Body of pancreas (tissue), 4 donors: ENCODE measurements at places on chromosomes 4 and X. TPM values are rescaled to one million over a fixed set of nuclear protein-coding genes. Genes with fewer than 3 reads are reported as not detected.

GATA1 gene
- total RNA-seq: not detected

ANKRD17 gene
- total RNA-seq: 36.3 TPM

- no peak for DNase-seq
Measured at GRCh38 chr4:86223472-86223871, 136.4 kb downstream of the MAPK10 start.

- DNase-seq: no peak
Measured at GRCh38 chrX:29083823-29084222, 496.6 kb downstream of the IL1RAPL1 start.

DNA sequence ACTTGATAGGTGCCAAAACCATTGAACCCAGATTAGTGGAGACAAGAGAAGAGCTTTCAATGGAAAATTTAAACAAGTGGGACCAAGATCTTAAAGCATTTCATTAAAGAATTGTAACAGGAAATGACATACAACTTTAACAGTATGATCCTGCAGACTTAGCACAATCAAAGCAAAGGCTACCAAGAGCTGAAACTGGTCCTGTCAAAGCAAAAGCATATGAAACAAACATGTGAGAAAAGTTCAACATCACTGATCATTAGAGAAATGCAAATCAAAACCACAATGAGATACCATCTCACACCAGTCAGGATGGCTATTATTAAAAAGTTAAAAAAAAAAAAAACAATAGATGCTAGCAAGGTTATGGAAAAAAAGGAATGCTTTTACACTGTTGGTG is 425.6 kb downstream of the IL1RAPL1 start:
- no peak for DNase-seq

- no peak for DNase-seq
Measured at GRCh38 chr4:59537246-59537886, 1662.8 kb upstream of the ADGRL3 start.
